ENCODE measurements at places on chromosomes 12 and 14. TPM values are rescaled to one million over a fixed set of nuclear protein-coding genes. Genes with fewer than 3 reads are reported as not detected.

DNA sequence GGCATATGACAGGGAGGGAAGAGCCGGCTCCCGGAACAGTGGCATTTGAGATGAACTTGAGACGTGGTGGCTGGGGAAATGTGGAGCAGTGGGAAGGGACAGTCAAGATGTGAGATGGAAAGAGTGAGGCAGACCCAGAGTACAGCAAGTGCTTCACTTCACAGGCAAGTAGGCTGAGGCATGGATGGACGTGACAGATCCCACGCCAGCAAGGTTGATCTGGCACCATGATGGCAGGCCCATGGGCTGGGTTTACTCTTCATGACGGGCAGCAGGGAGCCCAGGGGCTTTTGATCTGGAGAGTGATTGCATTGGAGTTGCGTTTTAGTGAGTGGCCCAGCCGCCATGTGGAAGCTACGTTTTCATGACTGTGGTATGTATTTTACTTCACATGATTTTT is 17.9 kb upstream of the EML1 start:
- H3K36me3 ChIP-seq: no peaks in the 10 kb centered on the region
- H3K4me1 ChIP-seq: no peaks in the 10 kb centered on the region
- H3K27me3 ChIP-seq: no peaks in the 10 kb centered on the region
- H3K27ac ChIP-seq: no peak overlapping the region
- no peak for DNase-seq

DNA sequence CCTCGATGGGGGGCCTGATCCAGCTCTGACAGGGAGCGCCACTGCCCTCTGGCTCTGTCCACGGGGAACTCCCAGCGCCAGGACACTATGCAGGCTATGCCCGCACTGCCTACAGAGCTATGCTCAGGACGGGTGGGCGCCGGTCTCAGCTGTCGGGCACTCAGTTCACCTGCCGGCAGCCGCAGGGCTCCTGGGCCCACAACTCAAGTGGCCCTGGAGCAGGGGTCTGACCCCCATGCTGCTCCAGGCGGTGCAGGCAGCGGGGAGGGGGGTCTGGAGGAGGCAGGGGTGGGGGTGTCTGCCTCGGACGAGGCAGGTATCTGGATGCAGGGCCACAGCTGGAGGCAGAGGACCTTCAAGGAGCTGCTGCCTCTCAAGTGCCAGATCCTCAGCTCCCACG is 28.5 kb upstream of the NUDT14 start:
- no peak overlapping the region for H3K4me3 ChIP-seq
- H3K27me3 ChIP-seq: no peaks in the 10 kb centered on the region
- H3K27ac ChIP-seq: no peak overlapping the region
- peaks cover 7% of the 10 kb centered on the region for H3K4me1 ChIP-seq

The TMEM52B gene
- total RNA-seq: 0.74 TPM

- no peak overlapping the region for H3K27ac ChIP-seq
- no peaks in the 10 kb centered on the region for H3K27me3 ChIP-seq
- DNase-seq: peak; percentile 50
- H3K36me3 ChIP-seq: no peaks in the 10 kb centered on the region
- H3K4me3 ChIP-seq: no peak overlapping the region
- H3K4me1 ChIP-seq: peaks cover 5% of the 10 kb centered on the region
These were observed 20.2 kb upstream of the FAM234B start for GRCh38 chr12:13023811-13024530.

GRCh38 chr12:8156416-8156815 is 399 bp upstream of the ZNF705A start:
- no peaks in the 10 kb centered on the region for H3K36me3 ChIP-seq
- no peaks in the 10 kb centered on the region for H3K27me3 ChIP-seq
- H3K27ac ChIP-seq: no peak overlapping the region
- no peaks in the 10 kb centered on the region for H3K4me1 ChIP-seq
- H3K4me3 ChIP-seq: no peak overlapping the region

DNA sequence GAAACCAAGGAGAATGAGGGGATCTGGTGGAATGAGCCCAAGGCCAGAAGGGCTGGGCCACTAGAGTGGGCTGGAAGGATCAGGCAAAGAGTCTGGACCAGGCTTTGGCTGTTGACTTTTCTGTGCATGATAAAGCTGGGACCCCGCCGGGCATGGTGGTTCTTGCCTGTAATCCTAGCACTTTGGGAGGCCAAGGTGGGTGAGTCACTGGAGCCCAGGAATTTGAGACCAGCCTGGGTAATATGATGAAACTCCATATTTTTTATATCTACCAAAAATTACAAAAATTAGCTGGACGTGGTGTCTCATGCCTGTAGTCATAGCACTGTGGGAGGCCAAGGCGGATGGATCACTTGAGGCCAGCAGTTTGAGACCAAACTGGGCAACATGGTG is 393 bp upstream of the KLHL33 start:
- H3K36me3 ChIP-seq: no peaks in the 10 kb centered on the region
- H3K4me1 ChIP-seq: peaks cover 15% of the 10 kb centered on the region

- H3K27me3 ChIP-seq: no peaks in the 10 kb centered on the region
- no peaks in the 10 kb centered on the region for H3K36me3 ChIP-seq
- no peaks in the 10 kb centered on the region for H3K4me1 ChIP-seq
- no peak for DNase-seq
- no peak overlapping the region for H3K4me3 ChIP-seq
These were observed 15.1 kb upstream of the GPATCH2L start for GRCh38 chr14:76136476-76137110.

The KRT79 gene
- 0.19 TPM for total RNA-seq

DNA sequence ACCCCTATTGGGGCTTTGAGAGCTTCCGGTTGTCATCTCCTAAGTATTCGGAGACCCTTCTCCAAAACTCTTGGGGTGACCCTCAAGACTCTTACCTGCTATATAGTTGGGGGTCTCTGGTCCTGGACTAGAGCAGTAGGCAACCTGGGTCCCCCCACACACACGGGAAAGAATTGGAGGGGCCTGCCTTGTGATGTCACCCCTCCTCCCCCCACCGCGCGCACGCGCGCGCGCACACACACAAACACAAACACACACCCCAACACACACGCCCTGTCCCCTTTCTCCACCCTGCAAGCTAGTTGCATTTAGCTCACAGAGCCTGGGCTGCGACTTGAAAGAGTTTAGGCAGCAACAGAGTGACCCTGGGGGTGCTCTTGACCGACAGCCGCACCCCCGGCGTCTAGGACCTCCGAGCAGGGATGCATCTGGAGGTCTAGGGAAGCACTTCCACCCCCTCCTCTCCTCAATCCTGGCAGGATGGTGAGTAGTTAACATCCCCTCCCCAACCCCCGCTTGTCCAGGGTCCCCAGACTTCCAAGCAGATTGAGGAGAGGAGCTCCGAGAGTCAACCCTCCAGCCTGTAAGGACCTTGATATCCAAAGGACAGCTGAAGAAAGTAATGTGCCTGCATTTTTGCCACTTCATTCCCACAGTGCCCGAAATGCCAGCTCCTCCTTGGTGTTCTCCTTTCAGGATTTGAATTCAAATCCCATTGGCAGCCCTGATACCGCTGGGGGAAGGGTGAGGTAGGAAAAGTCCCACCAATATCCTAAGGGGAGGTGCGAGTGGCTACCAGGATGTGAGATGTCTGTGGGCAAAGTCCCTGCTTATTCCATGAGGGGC is 1.4 kb upstream of the DNAJC14 start:
- DNase-seq: peak; percentile 87
- H3K27me3 ChIP-seq: no peaks in the 10 kb centered on the region
- H3K4me3 ChIP-seq: peak overlapping the region; percentile 97
- H3K36me3 ChIP-seq: no peaks in the 10 kb centered on the region
- H3K27ac ChIP-seq: peak overlapping the region; percentile 96

DNA sequence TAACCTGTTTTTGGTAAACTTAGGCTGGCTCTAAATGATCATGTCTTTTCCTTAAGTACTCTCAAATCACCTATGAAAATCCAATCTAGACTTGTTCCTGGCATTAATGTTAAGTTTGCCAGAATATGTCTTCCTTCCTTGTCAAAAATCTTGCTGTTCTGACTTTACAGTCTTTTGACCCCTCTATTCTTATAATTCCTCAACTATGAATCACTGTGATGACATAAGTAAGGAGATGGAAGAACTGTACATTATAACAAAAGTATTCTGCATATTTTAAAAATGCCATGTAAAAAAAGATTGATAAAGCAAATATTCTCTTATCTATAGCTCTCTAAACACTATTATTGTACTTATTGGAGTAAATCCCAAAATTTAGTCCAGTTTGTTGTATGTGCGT is 51.4 kb upstream of the BAZ1A start:
- H3K27ac ChIP-seq: no peak overlapping the region
- no peak for DNase-seq
- no peaks in the 10 kb centered on the region for H3K27me3 ChIP-seq
- no peaks in the 10 kb centered on the region for H3K4me1 ChIP-seq

The VRTN gene
- 1.6 TPM for total RNA-seq

GRCh38 chr12:20946732-20947131 is 136.2 kb downstream of the SLCO1B3 start:
- H3K36me3 ChIP-seq: no peaks in the 10 kb centered on the region
- no peak overlapping the region for H3K4me3 ChIP-seq
- no peaks in the 10 kb centered on the region for H3K27me3 ChIP-seq
- DNase-seq: peak; percentile 54

GRCh38 chr14:54567639-54568561 is 972 bp downstream of the SAMD4A start:
- H3K36me3 ChIP-seq: no peaks in the 10 kb centered on the region
- peaks cover 5% of the 10 kb centered on the region for H3K4me1 ChIP-seq
- DNase-seq: peak; percentile 51
- peak overlapping the region; percentile 82 for H3K4me3 ChIP-seq
- peak overlapping the region; percentile 98 for H3K27ac ChIP-seq
- H3K27me3 ChIP-seq: no peaks in the 10 kb centered on the region

The TPI1 gene
- total RNA-seq: 347 TPM

DNA sequence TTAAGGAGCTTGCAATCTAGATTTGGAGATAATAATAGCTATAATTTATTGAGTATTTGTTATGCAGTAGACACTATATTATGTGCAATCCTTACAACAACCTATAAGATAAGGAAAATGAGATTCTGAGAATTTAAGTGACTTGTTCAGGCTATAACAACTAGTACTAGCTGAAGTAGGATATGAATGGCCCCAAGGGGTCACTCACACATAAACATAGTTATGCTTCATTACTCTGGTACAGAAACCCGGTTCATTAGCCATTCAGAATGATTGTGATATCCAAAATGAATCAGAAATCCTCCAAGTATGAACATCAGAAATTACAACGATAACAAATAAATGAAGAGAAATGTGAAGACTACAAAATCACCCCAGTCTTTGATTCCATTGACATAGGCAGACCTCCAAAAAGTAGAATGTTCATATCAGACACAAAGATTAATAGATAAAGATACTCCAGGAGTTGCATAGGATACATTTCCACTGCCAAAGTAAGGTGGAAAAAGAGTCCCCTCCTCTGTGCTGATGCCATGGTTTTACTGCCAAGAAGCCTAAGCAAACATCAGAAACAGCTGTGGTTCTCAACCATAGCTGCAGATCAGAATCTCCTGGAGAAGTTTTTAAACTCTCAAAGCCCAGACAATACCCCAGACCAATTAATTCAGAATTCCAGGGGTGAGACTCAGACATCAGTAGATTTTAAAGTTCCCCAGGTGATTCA is 8.6 kb upstream of the NID2 start:
- H3K4me3 ChIP-seq: no peak overlapping the region
- no peaks in the 10 kb centered on the region for H3K27me3 ChIP-seq
- no peak for DNase-seq
- H3K27ac ChIP-seq: no peak overlapping the region
- no peaks in the 10 kb centered on the region for H3K4me1 ChIP-seq
- no peaks in the 10 kb centered on the region for H3K36me3 ChIP-seq

DNA sequence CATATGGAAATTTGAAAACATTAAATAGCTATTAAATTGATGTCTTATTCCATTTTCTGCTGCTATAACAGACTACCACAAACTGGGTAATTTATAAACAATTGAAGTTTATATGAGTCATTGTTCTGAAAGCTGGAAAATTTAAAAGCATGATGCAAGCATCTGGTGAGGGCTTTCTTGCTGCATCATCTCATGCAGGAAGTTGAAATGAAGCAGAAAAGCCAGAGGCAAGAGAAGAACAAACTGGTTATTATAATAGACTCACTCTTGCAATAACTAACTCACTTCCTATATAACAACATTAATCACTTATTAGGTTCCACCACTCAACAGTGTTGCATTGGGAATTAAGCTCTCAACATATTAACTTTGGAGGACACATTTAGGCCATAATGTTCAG is 1277.4 kb downstream of the LRFN5 start:
- H3K27me3 ChIP-seq: no peaks in the 10 kb centered on the region
- H3K4me1 ChIP-seq: no peaks in the 10 kb centered on the region
- no peaks in the 10 kb centered on the region for H3K36me3 ChIP-seq
- no peak overlapping the region for H3K27ac ChIP-seq
- H3K4me3 ChIP-seq: no peak overlapping the region
